ENCODE measurements at places on chromosomes 2 and 18.

DNA sequence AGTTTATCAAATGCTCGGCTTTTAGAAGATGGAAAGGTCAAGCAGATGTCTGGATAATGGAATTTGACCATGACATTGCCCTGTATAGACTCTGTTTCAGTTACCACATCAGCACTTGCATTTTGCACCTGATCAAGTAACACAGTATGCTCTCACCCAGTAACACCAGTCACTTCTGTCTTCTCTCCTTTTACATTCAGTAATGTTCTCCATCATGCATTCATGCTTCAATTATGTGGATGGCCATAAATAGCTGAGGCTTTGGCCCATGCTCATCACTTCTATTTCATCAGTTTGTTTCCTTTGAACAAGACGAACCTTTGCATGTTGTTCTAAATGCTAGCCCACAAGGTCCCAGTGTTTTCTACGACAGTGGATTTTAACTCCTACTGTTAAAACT, 322.9 kb upstream of the ACVR2A start:
- DNase-seq = no peak

DNA sequence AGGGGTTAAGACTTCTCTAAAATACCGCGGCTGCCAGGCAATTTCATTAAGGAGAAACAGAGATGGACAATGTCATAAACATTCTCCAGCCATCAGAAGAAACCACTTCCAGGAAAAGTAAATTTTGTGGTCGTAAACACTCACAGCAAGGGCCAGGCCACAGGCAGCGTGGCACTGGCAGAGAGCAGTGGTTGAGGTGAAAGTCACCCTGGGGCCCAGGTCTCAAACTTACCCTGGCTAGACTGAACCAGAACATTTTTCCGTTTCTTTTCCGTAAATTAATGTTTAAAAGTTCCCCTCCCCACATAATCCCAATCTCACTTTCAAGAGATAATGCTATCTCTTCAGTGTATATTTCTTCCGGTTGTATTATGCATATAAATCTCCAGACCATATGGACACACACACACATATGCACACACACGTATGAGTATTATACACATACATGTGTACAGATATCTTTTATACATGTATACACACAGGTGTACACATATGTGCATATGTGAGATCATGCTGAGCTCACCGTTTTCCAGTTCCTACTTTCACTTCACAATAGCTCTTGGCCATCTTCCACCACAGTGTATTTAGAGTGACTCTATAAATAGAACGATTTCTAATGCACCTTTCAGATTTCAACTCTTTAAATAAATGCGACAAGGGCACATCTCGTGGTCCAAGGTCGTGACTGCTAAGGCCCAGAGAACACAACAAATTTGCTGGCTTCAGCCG, 90.1 kb downstream of the MALT1 start:
- no peak for DNase-seq

- no peak for DNase-seq
Measured at GRCh38 chr2:31397094-31397493, 17.4 kb downstream of the XDH start.

GRCh38 chr2:230268606-230269243, 43.2 kb downstream of the SP140 start:
- no peak for DNase-seq

- DNase-seq = no peak
Measured at GRCh38 chr2:117691595-117691994, 122.9 kb upstream of the DDX18 start.

DNA sequence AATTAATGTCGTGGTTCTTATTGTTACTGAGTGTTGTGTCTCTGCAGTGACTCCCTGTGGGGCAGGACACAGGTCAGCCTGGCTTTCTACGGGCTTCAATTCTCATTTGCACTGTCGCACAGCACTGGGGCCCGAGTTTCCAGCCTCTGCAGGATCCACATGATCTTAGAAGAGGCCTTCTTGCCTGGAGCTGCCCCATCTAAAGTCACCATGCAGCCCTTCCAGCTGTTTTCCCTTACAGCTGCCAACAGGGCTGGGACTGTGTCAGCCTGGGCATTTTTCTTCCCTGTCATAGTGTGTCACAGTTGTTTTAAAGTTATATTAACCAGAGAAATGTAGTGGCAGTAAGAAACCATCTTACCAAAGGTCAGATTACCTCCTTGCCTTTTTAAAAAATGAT, 27.0 kb downstream of the FHL2 start:
- no peak for DNase-seq

GRCh38 chr2:121095257-121096080, 189.5 kb downstream of the TFCP2L1 start:
- DNase-seq = no peak

- DNase-seq = no peak
Measured at GRCh38 chr2:239719791-239720360, 305.3 kb downstream of the NDUFA10 start.

DNA sequence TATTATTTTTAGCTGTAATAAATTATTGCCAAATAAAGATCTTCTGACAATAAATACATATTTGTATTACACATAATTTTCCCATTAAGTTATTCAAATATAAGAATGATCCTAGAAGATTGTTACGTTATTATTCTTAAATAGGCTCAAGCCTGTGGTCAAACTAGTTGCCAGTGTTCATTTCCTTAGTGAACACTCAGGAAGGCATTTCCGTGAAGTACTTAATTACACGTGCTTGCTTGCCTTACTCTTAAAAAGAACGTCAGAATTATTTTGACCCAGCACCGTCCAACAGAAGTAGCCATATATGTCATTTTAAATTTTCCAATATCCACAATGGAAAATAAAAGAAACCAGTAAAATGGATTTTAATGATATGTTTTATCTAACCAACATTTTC, 249.8 kb downstream of the TXNL1 start:
- no peak for DNase-seq

DNA sequence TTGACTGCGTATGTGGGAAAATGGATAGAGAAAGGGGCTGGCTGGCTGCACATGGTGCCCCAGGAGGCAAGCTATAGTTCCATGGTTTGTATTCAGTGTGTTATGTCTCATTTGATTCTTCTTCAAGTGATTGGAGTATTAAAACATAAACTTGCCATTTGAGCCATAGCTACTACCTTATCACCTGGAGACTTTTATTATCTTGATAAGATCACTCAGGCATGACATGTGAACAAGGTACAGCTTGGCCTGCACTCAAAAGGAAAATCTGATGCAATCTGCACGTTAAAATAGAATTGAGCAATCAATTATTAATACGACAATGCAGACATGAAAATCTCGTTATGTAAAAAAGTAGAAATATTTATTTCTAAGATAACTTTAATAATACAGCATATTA, 116.9 kb downstream of the RND3 start:
- no peak for DNase-seq

DNA sequence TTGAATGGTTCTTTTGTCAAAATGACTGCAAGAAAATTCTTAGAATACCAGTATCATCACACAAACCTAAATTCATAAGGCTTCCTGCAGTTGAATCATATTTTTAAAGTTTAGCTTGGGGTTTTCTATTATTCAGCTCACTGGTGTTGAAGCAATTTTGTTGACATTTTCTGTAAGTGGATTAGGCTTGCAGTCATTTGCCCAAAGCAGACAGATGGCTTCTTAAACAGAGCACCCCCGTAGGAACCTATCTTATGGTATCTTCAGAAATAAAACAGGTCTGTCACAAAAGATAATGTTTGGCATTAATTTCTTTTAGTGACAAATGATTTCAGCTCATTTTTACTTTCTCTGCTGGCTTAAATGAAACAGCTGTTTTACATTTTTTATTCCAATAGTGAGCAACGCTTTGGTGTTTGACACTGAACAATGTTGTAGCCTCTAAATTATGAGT, 331.1 kb downstream of the PLCL1 start:
- DNase-seq = no peak

GRCh38 chr2:44135771-44136170, 32.9 kb upstream of the PPM1B start:
- no peak for DNase-seq

DNA sequence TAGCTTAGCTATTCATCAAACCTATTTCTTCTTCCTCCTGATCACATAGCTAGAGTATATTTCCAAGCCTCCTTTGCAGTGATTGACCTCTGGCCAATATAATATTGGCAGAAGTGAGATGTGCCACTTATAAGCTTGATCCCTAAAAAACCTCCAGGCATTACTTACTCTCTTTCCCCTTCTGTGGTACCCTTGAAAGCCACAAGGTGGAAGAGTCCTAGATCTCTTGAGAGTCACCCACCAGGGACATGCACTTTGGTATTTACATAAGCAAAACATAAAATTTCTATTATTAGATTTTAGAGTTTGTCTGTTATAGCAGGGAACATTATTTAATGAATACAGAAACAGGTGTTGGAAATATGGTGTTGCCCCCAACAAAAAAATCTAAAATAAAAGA, 112.0 kb downstream of the EXOC6B start:
- no peak for DNase-seq

GRCh38 chr2:161173541-161174194, 13.4 kb downstream of the TANK start:
- no peak for DNase-seq

DNA sequence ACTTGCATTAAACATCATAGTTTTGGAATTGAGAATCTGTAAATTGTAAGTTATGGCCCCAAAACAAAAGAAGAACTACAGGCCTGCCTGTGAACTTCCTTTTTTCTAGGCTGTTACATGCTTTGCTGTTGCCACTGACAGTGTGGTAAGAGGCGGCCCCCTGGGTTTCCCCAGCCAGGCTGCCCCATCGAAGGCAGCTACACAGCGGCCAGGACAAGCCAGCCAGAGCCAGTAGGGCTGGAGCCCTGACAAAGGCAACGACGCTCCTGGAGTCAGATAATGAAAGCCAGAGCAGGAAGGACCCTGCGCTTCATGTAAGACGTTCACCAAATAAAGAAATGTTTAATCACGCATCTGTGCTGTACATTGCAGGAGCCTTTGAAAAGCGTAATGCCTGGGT, 55.0 kb downstream of the ANKRD44 start:
- DNase-seq = peak; percentile 77

GRCh38 chr18:40707797-40708196, 1247.2 kb upstream of the PIK3C3 start:
- no peak for DNase-seq

GRCh38 chr2:66667301-66667700, 232.4 kb downstream of the MEIS1 start:
- DNase-seq = no peak

GRCh38 chr2:226759768-226760167, 39.9 kb downstream of the IRS1 start:
- DNase-seq = no peak

GRCh38 chr2:26733413-26733812, 30.7 kb upstream of the SLC35F6 start:
- DNase-seq = no peak

DNA sequence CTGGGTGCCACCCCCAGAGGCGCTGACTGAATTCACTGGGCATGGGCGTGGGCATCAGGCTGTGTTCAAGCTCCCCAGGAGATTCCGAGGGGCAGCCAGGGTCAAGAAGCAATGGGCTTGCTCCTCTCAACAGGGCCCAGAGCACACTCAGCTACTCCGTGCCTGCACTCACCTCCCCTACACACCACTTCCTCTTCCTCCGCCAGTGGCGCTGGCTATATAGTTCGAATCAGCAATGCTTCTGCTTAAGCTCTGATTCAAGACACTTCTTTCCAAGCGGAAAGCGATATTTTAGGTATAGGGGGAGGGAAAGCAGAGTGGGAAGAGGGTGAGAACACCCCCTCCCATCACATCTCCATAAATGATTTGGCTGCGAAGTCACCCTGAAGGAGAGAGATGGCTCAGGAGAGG, 42.1 kb downstream of the CRACDL start:
- no peak for DNase-seq

- DNase-seq = no peak
Measured at GRCh38 chr18:805755-806110, 6.3 kb downstream of the YES1 start.

- DNase-seq = no peak
Measured at GRCh38 chr2:191318729-191319078, 73.5 kb downstream of the MYO1B start.

- no peak for DNase-seq
Measured at GRCh38 chr2:17035010-17035409, 369.4 kb upstream of the CYRIA start.

- no peak for DNase-seq
Measured at GRCh38 chr18:35993013-35993412, 20.5 kb downstream of the RMP24 start.

- DNase-seq = peak; percentile 93
Measured at GRCh38 chr2:191038241-191038725, 24.3 kb upstream of the STAT1 start.

DNA sequence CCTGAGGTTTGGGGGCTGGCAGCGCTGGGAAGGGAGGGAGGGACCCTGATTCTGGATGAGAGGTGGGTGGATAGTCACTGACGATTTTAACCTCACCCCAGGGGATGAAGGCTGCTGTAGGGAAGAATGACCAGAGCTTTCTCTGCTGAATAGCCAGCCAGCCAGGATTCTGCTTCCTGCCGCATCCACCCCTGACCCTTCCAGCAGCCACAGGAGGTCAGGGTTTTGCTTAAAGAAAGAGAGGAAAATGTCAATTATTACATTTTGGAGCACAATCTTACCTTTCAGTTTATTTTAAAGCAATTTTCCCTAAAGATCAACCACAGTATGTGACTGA, 217.7 kb downstream of the GBX2 start:
- no peak for DNase-seq

DNA sequence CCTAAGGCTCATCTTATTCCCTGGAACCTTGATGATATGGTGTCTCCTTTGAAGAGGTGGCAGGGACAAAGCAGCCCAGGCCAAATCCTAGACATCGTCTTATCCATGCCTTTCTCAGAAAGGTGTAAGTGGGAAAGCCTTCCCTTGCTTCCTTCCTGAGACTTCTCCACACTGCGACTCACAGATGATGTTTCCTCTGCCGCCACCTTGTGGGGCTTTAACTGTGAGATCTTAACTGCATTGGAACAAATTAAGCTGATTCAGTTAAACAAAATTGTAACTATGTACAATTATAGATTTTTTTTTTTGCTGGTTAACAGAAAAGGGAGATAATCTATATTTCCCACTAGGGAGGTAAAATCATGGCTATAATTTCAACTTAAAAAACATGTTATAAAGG, 10.0 kb upstream of the GCA start:
- DNase-seq = peak; percentile 28

GRCh38 chr2:41992056-41992642, 55.7 kb upstream of the PKDCC start:
- no peak for DNase-seq

GRCh38 chr18:58300867-58301266, 256.8 kb downstream of the NEDD4L start:
- no peak for DNase-seq

- DNase-seq = no peak
Measured at GRCh38 chr2:58535182-58535581, 294.1 kb upstream of the FANCL start.

DNA sequence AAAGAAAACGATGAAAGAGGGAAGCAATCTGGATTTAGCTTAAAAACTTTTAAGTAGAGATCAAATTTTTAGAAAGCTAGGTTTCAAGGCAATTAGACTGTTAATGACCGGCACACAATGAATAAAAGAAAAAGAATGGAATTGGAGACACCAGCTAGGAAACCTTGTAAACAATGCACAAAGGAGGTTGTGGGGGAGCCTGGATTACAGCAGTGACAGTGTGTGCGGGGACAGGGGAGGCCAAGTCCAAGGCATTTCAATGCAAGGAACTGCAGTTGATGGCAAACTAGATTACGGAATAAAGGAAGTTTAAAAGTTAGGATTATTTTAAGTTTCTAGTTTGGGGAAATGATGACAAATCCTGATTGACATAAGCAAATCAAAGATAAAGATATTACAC, 74.5 kb downstream of the DTNB start:
- DNase-seq = no peak
